ENCODE measurements at places on chromosomes 6 and 20.

DNA sequence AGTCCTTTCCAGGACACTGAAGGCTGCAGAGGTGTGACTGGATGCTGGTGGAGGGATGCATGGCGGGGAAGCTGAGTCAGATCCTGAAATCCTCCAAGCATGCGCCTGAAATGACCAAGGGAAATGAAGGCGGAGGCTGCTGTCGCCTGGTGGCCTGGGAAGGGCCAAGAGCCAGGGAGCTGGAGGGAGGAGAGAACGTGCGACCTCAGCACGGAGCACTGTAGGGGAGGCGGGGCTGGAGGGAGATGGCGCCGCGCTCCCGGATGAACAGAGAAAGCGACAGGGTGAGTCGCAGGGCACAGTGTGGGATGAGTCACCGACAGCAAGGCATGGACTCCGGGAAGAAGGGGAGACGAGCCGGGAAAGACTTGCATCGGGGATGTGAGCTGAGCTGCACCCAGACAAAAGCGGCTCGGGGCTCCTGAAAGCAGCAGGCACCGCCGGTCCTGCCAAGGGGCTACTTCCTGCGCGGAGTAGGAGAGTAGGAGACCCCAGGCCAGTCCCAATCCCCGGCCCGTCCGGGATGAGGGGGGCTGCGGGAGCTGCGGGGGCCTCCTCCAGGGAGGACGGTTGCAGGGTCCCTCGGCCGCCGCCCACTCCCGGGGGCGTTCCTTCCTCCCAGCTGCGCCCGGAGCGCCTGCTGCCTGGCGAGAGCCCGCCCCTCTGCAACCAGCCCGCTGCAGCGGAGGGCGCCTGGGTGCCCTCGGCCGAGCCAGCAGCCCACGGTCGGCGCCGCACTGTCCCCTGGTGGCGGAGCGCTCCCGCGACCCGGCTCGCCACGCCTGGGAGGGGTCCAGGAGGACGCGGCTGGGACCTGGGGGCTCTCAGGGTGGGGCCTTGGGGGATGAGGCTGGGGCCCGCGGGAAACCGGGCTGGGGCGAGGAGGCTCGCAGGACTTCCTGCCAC is 11.0 kb upstream of the NQO2 start:
- peak; percentile 84 for DNase-seq

DNA sequence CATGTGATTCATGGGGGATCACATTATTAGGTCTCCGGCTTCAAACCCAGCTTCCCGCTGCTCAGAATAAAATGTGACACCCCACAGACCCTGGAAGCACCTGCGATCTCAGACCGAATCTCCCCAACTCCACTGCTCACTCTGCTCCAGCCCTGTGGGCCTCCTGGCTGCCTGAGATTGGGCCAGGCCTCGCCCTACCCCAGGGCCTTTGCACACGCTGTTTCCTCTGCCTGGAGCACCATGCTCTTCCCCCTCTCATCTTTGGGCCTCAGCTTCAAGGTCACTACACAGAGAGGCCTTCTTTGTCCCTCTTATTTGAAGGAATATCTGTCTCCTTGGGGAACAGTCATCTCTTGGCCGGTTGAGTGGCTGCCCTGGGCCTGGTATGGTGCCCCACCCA is 48.8 kb downstream of the RBM38 start:
- DNase-seq, result no peak

DNA sequence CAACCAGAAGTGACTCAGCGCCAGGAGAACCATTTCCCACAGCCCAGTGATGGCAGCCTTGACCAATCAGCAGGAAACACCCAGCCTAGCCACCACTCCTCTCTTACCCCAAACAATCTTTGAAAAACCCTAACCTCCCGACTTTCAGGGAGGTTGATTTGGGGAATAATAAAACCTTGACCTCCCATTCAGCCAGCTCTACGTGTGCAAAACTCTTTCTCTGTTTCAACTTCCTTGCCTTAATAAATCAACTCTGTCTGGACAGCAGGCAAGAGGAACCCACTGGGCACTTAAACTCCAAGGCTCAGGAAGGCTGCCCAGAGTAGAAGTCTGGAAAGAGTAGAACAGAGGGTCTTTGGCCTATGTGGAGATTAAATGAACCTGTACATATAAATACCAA is 35.0 kb downstream of the SERPINB1 start:
- no peak for DNase-seq

GRCh38 chr6:119158057-119158848 is 79.8 kb upstream of the FAM184A start:
- DNase-seq, result no peak

DNA sequence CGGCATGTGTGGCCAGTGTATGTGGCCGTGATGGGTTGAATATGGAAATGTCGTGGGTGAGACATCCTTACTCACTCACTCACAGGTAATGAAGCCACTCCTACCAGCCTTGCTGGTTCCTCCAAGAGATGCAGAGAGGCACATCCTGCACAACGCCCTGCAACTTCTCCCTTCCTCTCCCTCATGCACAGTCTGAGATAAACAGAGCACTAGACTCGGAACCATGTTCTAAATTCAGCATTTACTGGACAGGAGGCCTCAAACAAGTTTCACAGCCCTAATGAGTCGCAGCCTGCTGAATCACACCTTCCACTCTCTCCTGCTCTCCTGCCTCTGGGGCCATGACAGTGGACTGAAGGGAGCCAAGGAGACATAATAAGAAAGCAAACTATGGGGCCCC is 91.2 kb downstream of the ISM1 start:
- no peak for DNase-seq

DNA sequence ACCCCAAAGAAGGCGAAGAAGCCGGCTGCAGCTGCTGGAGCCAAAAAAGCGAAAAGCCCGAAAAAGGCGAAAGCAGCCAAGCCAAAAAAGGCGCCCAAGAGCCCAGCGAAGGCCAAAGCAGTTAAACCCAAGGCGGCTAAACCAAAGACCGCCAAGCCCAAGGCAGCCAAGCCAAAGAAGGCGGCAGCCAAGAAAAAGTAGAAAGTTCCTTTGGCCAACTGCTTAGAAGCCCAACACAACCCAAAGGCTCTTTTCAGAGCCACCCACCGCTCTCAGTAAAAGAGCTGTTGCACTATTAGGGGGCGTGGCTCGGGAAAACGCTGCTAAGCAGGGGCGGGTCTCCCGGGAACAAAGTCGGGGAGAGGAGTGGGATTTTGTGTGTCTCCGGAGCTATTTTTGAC is 69.6 kb downstream of the HFE start:
- DNase-seq, result peak; percentile 53

DNA sequence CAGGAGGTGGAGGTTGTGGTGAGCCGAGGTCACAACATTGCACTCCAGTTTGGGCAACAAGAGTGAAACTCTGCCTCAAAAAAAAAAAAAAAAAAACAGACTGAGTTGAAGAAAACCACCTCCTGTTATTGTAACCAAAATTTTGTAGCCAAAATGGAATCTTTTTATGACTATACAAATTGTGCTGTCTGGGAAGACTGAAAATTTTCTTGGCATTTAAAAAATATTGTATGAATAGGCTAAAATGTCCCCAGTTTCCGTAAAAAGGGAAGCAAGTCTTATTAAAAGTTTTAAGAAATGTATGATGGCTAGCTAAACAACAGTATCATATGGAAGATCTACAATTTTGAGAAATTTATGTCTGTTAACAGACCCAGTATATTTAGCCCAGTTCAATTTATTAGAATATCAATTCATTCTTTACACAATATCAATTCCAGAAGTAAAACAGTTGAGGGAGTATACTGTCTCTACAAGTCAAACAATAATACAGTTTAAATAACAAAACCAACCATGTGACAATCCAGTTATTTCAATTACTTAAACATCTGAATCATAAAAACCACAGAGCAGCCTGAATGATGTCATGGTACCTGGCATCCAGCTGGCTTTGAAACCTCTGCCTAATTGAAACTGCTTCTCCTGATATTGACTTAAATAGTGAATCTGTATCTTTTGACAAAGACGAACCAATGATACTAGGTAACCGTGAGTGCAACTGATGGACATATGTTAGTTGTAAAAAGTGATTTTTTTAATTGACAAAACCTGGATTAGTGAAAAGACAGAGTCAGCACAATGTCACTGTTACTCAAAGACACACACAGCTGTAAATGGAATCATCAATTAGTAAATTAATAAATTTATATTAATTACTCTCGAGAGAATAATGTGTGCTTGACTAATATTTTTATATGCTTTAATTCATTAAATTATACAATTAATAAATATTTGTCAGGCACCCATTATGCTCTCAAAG is 166.6 kb upstream of the MARCKS start:
- peak; percentile 68 for DNase-seq

GRCh38 chr20:38973645-38974044 is 11.5 kb downstream of the DHX35 start:
- no peak for DNase-seq

GRCh38 chr6:133893946-133894345 is 5.0 kb downstream of the TCF21 start:
- no peak for DNase-seq

- peak; percentile 81 for DNase-seq
Measured at GRCh38 chr6:10429638-10430427, 15.0 kb upstream of the TFAP2A start.

GRCh38 chr20:48015141-48015910 is 230.0 kb upstream of the SULF2 start:
- DNase-seq, result no peak

DNA sequence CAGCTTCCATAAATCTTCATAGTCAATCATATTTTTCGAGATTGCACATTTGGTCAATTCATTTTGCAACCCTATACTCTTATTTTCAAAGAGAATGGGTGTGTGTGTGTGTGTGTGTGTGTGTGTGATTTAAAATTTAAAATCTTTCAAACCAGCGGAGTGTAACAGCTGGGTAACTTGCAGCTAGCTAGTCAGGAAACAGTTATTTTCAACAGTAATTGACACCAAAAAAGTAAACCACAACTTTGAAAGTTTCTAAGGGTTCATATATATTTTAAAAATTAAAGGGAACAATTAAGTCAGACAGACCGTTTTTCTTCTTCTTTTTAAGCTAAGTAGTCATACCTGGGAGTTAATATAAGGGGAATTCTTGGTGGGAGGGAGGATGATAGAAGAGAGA is 57.0 kb downstream of the PRR18 start:
- DNase-seq, result no peak

DNA sequence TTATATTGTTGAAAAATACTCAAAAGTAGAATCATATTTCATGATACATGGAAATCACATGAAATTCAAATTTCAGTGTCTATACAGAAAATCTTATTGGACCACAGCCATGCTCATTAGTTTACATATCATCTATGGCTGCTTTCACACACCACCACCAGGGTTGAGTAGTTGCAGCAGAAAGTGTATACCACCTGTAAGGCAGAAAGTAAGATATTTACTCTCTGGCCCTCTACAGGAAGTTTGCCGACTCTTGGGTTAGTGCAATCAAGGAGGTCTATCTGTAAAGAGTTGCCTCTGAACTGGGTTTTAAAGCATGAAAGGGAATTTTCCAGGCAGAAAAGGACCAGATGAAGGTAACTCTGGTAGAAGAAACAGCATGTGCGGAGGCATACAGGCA is 432.3 kb downstream of the DHX35 start:
- DNase-seq, result no peak

- DNase-seq, result peak; percentile 90
Measured at GRCh38 chr6:156780102-156780641, 3.0 kb downstream of the ARID1B start.

DNA sequence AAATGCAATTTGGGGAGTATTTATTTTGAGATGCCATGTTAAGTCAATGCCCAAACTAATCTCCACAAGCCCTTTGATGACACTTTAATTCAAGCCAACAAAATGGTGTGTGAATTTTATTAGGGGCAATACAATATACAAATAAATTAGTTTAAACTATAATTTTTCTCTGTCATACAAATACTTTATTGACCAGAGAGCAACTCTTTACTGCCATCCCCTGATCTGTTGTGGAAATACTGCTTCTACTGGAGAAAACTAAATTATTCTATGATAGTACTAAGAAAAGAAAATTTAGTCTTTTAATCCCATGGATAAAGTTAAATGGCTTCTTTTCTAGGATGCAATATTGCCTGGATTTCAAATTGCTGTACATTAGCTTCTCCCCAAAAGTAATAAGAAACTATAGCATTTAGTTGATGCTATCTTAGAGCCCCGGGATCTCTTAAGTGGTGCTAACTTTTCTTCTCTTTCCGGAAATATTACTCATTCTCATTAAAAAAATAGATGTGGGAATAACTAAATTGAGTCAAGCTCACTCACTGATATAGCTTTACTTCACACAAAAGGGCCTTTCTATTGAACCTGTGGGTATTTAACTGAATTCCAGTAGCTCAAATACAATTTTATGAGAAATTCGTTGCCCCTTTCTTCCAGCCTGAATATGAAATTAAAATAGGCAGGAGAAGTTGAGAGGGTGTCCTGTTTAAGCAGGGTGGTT is 49.2 kb downstream of the SMPDL3A start:
- DNase-seq, result peak; percentile 27

- no peak for DNase-seq
Measured at GRCh38 chr20:48574383-48574782, 253.4 kb downstream of the PREX1 start.

DNA sequence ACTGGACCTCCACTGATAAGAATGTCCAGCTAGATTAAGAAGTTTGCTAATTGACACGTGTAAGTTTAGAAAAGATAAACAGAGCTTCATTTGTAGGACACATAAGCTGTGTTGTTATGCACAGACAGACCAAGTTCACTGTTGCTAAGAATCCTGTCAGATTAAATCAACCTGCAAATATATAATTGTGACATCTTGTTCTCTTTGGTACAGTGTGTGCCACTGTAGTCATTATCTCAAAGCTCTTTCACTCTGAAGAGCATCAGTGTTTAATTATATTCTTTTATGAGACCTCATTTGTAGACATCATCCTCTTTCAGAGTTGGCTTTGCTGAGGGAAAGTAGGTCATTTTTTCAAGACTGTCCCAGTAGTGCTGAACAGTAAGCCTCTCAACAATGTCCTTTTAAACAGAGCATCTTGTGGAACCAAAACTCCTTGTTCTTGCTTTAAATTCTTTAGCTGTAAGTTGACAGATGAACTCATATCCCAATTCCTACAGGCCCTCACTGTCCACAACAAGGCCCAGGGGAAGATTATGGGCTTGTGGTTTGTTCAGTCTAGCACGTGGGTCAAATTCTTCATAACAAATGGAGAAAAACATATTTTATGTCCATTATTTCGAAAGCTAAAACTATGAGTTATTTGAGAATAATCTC is 252.4 kb downstream of the HDGFL1 start:
- no peak for DNase-seq

GRCh38 chr20:50417484-50418235 is 92.5 kb upstream of the PTPN1 start:
- DNase-seq, result no peak

- no peak for DNase-seq
Measured at GRCh38 chr6:1182722-1183521, 129.0 kb upstream of the FOXQ1 start.

DNA sequence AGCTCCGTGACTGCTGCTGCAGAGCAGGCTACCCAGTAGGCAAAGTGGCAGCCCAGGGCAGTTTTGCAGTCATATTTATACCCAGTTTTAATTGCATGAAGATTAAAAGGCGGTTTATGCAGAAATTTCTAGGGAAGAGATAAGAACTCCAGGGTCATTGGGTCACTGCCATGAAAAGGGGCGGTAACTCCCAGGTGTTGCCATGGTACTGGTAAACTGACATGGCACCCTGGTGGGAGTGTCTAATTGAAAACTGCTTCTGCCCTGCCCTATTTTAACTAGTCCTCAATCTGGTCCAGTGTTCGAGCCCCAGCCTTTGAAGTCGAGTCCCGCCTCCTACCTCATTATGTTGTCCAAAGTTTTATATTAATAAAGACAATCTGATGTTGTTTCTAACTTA is 75.0 kb upstream of the FUCA2 start:
- no peak for DNase-seq
